LNCaP clone FGC (cell line): ENCODE measurements at places on chromosomes 7 and 10.

DNA sequence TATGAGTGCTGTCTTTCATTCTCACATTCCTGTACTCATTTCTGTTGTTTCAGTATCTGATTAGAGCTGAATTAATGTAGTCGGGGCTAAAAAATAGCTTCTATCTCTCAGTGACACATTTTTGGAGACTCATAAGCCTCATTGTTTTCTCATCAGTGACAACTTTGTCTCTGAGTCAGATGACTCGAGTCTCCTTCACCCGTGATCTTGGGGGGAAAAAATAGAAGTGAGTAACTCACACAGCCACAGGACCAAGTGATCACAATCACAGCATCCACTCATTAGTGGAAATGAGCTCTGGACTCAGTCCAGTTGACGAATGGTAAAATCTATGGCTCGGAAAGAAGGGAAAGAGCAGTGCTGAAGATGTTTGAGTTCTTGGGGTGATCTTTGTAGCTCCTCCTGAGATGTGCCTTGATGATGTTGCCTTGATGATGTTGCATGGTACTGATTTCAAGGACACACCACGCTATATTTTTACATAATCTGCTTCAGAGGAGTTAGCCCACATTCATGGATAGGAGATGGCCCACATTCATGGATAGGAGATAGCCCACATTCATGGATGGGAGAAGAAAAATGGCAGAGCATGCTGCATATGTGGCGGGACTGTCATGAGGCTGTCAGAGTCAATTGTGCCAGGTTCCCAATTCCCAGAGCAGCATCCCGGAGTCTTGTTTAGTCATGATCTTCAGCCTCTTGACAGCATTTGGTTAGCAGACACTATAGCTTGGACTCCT, 214.7 kb downstream of the CELF2 start:
- DNase-seq: no peak

- DNase-seq: no peak
These were observed 157.1 kb upstream of the RHEB start for GRCh38 chr7:151676759-151677158.

DNA sequence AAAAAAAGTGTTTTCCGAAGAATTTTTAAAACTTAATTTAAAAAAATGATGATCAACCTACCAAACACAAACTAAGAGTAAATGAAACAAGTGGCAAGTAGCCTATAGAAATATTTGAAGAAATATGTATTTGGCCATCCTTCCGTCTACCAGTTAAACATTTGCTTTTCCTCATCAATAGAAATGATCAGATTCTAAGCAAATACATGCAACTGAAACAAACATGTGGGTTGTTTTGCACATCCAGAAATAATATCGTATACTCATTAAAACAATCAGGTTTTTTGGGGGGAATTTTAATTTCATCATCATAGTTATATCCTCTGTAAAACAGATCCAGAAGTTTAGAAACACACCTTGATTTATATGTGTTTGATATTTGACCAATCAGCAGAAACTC, 1011.7 kb downstream of the GATA3 start:
- DNase-seq: no peak

DNA sequence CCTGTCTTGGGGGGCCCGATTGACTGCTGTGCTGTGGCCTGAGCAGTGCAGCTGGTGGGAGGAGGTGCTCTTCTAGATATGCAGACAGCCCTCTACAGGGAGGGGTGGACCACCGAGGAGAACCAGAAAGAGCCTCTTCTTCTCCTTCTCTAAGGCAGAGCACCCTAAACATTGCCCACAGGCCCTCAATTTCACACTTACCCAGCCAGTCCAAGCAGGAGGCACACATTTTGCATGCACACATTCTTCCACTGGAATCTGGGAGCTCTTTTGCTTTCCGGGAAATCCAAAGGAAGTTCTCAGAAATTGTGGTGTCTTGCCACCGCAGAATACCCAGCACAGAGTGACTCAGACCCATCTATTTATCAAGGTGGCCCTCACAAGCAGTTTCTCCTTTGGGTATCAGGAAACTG, 45.8 kb downstream of the EEPD1 start:
- DNase-seq: no peak

DNA sequence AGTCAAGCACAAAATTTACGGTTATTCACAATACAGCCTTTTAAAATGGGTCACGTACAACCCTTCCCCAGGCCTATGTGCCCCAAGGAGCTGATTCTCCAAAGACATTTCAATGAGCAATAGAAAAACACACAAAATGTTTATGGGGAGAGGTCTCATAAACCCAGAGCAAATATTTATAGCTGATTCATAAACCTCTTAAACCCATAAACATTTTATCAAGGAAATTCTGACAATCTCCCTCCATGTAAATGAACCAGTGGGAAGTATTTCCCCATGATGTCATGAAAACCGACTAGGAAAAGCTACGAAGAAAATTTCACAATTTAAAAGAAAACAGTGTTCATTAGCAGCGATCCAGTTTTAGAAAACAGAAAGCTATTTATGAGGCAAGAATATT, 36.0 kb downstream of the SFMBT2 start:
- DNase-seq: peak; percentile 77

DNA sequence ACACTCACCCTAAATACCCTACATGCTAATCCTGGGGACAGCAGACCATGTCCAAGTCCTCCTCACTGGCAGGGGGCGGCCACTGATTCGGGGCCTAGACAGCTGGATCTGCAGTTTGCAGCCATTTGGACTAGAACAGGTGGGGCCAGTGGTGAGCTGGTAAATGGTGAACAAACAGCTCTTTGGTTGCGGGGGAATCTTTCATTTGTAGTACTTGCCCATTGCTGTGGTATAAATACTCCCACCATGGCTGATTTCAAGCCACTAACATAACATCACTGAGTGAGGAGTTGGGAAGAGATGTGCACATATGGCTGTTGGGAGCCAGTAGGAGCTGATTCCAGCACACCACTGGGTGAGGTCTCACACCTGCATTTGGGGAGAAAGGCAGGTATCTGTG, 13.5 kb downstream of the ZNF503 start:
- no peak for DNase-seq

GRCh38 chr7:13933536-13933935, 55.9 kb downstream of the ETV1 start:
- DNase-seq: no peak

DNA sequence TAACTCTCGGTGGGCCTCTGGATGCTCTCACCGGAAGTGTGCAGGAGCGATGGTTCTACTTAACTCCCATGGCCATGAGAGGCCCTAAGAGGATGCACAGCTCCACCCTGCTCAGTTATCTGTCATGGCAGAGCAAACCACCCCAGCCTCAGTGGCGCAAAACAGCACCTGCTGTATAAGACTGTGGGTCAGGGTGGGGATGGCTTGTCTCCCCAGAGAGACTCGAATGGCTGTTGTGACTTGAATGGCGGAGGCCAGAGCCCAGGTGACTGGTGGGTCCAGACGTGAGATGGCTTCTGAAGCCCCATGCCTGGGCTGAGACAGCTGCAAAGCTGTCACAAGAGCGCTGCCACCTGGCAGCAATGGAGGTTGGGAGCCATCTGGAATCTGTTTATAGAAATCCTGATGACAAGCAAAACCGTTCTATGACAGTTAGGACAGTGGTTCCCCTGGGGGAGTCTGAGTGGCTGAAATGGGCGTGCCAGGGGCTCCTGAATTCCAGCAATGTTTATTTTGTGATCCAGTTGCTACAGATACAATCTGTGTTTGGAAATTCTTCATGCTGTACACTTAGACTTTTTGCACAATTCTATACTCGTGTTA, 490.5 kb downstream of the TCERG1L start:
- no peak for DNase-seq

GRCh38 chr10:43775384-43775783, 126.7 kb upstream of the ZNF32 start:
- no peak for DNase-seq

DNA sequence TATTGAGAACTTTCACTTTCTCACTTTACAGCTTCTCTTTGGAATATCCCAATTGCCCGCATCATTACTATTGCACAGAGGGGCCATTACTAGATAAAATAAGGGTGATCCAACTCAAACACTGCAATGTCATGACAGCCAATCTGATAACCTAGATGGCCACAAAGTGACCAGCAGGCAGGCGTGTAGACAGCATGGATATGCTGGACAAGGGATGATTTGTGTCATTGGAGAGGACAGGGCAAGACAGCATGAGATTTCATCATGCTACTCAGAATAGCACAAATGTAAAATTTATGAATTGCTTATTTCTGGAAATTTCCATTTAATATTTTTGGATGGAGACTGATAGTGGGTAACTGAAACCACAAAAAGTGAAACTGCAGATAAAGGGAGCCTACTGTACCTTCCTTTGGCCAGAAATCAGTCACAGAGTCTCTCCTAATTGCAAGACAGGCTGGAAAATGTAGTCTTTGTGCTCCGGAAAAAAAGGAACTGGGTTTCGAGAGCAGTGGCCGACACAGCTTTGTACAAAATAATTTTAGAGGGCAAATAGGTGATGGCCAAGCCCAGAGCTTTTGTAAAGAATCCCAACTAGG, 6.1 kb upstream of the GSDME start:
- DNase-seq: no peak

GRCh38 chr7:171364-171904, 20.9 kb upstream of the FAM20C start:
- no peak for DNase-seq

DNA sequence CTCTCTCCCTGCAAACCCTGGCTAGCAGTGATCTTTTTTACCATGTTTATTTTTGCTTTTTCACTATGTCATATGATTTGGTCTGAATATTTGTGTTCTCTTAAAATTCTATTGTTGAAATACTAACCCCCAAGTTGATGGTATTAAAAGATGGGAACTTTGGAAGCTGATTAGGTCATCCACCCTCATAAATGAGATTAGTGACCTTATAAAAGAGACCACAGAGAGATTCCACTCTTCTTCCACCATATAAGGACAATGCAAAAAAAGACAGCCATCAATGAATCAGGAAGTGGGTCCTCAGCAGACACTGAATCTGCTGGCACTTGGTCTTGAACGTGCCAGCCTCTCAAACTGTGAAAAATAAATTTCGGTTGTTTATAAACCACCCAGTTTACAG, 112.8 kb upstream of the KCND2 start:
- DNase-seq: no peak

GRCh38 chr10:5523796-5524574, 776 bp upstream of the CALML3 start:
- DNase-seq: no peak
